ENCODE measurements at places on chromosomes 5 and 9. TPM values are rescaled to one million over a fixed set of nuclear protein-coding genes. Genes with fewer than 3 reads are reported as not detected.

LECT2 gene
- not detected for total RNA-seq

PELO gene
- 22.9 TPM for total RNA-seq

MYMK gene
- total RNA-seq, result not detected

ASS1 gene
- 0.69 TPM for total RNA-seq

DNA sequence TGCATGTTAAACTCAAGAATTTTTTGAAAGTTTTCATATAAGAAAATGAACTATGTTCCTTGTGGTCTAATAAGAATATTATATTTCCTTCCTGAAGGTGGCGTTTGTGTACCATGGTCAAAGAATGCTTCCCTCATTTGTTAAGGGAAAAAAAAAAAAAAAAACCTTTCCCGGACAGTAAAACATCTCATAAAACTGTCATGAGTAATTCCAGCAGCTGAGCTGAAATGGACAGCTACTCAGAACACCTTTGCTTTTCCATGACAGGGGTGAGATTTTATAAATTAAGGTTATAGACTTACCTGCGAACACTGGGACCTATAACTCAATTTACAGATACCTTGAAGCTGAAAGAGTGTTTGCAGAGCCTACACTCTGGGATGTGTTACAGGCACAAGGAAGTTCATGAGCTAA is 113.2 kb upstream of the RANBP3L start:
- no peak for ATAC-seq

GTF3C4 gene
- total RNA-seq, result 13.0 TPM

SLC4A9 gene
- total RNA-seq, result 0.26 TPM

DNA sequence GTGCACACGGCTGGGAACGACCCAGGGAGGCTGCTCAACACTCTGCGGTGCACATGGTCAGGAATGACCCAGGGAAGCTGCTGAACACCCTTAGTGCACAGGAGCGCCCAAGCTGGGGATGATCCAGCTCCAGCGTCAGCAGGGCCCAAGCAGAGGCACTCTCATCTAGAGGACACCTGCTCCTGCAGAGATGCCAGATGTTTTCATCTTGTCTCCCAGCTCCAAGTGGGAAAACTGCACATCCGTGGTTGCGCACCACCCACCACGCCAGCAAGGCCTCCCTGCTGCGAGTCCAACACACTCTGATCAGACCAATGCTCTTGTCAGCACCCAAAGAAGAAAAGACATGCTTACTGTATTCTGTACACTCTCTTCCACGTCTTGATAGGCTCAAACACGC is 34.1 kb downstream of the UBE2QL1 start:
- ATAC-seq, result no peak

DNA sequence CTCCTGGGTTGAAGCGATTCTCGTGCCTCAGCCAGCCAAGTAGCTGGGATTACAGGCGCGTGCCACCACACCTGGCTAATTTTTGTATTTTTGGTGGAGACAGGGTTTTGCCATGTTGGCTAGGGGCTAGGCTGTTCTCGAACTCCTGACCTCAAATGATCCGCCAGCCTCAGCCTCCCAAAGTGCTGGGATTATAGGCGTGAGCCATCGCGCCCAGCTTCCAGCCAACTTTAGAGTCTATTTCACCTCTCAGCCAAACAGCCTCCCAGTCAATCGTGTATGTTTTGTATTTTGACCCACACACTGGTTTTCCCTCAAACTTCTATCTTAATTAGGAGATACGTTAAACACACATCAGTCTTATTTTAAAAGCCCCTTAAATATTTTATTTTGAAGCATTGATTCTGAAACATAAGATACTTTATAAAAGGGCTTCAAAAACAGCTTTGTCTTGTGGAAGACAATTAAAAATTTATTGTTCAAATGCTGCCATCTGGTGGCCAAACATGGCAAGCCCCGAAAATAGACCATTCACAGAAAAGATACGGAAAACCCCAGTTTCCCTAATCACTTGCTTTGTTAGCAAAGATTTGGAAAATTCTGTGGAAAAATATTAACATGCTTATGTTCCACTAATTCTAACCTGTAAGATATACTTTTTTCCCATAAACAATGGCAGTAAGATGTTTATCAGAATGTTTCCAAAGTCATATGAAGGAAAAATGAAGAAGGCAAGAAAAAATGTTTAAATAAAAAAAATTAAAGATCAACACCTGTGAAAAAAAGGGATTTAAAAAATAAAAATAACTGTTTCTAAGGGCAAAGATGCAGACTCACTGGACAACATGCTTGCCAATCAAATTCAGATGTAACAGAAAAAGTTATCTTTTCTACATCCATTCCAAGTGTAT is 33.1 kb downstream of the APTX start:
- no peak for ATAC-seq

GRCh38 chr5:121987052-121987684 is 25.4 kb downstream of the SRFBP1 start:
- no peak for ATAC-seq

- ATAC-seq, result no peak
These were observed 178.0 kb upstream of the NREP start for GRCh38 chr5:111935009-111935408.

SPINK5 gene
- not detected for total RNA-seq

TLX3 gene
- total RNA-seq, result not detected

DNA sequence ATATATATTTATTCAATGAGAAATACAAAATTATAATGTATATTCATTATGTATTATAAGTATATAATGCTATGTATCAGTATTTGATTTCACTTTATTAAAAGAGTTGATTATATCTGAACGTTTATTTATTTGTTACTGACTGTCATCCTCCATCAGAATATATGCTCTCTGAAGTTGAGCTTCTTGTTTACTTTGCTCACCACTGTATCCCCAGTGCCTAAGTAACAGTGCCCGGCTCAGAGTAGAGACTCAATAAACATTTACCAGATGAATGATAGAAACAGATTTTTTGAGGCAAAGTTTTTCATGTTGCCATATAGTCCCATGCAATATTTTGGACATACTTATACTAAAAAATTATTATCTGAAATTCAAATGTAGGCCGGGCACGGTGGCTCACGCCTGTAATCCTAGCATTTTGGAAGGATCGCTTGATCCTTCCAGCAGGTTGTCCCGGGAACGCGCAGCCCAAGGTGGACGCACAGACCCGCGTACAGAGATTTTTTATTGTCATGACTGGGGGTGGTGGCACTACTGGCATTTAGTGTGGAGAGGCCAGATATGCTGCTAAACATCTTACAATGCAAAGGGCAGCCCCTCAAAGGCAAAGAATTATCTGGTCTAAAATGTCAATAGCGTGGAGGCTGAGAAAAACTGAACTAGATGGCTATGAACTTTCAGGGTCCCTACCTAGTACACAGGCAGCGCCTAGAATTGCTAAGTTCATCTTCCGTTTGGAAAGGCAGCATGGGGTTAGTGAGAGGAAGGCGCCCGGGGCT is 761 bp upstream of the DNAJC25 start:
- ATAC-seq, result peak; percentile 47

- no peak for ATAC-seq
These were observed 37.3 kb upstream of the ADRA1B start for GRCh38 chr5:159878988-159879471.

DNA sequence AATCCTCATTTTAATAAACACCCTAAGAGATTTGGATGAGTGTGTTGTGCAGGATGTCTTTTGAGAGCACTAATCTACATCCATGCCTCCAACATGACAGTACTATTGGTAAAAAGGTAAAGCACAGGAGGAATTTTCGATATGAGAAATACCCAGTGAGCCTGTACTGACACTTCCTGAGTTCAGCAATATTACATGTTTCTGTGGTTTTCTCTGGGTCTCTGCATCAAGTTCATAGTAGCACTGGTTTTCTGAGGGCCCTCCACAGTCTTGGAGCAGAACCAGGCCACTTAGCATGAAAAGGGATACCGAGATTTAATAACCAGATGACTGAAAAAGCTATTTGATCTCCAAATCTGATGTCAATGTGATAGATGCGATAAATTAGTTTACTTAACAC is 524.1 kb downstream of the TMEM38B start:
- ATAC-seq, result no peak

- ATAC-seq, result no peak
These were observed 14.0 kb upstream of the LOX start for GRCh38 chr5:122091936-122092600.

- ATAC-seq, result no peak
These were observed 21.6 kb downstream of the OR1J1 start for GRCh38 chr9:122456123-122456522.

SELENOP gene
- total RNA-seq, result not detected

PFN3 gene
- total RNA-seq, result not detected

- ATAC-seq, result peak; percentile 99
These were observed 230.3 kb downstream of the AUH start for GRCh38 chr9:91131433-91131839.

DNA sequence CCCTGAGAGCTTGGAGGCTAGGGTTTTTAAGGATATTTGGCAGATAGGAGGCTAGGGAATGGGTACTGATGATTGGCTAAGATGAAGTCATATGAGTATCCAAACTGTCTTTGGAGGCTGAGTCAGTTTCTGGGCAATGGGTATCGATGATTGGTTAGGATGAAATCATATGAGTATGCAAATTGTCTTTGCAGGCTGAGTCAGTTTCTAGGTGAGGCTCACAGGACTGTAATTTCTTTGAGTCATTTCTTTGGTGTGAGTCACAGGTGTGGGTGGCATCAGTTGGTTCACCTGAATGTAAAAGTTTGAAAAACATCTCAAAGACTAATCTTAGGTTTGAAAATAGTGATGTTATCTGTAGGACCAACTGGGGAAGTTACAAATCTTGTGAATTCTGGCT is 1068.0 kb downstream of the NR2F1-AS1 start:
- ATAC-seq, result peak; percentile 95

DNA sequence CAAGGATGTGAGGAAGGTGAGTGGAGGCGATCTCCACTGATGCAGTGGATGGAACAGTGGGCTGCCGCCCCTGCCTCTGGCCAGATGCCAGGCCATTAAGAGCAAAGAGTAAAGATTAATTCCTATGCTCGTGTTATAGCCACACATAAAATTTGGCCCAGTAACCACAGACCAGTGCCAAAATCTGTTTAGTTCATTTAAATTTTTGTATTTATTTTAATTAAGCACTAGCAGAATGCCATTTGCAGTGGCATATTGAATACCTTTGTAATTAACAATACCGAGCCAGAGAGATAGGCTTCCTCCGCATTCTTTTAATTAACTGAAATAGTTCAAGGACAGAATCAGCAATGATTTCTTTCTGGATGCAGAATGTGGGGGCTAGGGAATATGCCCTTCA is 179.8 kb downstream of the MED10 start:
- no peak for ATAC-seq

SLC6A18 gene
- not detected for total RNA-seq

- ATAC-seq, result no peak
These were observed 331.8 kb downstream of the NDUFS4 start for GRCh38 chr5:53892224-53892623.

DNA sequence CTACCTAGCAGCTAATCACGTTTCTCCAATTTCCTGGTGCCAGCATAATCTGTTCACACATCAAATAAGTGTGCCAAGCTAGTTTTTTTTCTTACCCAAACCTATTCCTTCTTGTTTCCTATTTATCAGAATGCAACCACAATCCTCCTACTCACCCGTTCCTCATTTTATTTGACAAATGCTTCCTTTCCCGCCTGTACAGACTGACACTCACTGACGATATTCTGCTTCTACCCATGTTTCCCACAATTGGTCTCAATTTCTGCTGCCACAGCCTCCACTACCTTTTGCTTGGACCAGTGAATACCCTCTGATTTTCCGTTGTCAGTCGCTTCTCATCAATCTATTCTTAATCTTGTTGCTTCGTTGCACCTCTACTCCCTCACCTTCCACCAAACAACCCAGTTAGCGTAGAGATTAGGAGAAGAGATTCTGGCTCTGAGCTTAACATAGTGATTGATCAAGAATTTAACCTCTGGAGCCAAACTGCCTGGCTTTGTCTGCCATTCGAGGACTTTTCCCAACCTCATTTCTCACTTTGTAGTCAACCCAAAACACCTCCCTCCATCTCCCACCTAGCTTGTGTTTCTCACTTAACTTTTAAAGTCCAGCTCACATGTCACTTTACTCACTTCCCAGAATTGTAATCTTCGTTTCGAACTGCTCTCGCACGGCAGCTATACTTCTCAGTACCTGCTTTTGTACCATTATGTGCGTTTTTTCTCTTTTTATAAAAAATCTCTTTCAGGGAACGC is 729 bp upstream of the TMEM38B start:
- peak; percentile 5 for ATAC-seq

GRCh38 chr5:53406630-53407316 is 73.7 kb upstream of the FST start:
- ATAC-seq, result no peak

DNA sequence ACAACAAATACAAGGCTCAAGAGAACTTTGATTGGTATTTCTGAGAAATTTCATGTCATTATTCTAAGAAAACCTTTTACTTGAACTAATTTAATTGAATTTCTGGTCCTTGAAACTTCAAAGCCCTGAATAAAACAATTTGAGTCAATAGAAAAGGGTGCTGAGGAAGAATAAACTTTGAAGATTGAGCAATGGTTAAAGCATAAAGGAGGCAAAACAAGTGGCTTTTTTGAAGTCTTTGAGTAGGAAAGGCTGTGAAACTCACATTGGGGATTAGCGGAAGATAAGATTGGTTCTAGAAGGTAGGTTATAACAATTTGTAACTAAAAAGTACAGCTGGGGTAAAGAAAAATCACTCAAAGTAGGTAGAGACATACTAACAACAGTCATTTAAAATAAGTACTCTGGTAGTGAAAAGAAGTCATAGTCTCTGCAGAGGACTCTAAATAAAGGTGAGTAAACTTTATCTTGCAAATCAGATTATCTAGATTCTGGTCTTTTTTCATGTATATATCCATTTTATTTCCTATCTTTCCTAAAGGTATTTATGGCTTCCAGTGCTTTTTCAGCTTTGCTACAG is 6.4 kb upstream of the PLPP1 start:
- peak; percentile 42 for ATAC-seq

DNA sequence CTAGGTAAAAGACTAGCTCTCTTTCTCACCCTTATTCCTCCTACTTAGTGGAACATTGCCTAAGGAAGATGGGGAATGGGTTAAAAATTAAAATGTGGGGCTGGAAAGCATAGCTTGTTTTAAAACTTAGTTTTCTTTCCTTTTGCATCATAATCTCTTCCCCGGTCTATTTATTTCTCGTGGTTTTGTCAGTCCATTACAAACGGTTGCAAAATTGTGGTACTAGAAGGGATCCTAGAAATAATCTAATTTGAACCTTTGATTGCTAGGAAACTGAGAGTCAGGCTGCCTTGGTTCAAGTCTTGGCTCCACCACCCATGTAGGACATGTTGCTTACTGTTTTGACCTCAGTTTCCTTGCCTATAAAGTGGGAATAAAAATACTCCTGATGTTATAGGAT is 1.3 kb downstream of the IL31RA start:
- ATAC-seq, result no peak

DNA sequence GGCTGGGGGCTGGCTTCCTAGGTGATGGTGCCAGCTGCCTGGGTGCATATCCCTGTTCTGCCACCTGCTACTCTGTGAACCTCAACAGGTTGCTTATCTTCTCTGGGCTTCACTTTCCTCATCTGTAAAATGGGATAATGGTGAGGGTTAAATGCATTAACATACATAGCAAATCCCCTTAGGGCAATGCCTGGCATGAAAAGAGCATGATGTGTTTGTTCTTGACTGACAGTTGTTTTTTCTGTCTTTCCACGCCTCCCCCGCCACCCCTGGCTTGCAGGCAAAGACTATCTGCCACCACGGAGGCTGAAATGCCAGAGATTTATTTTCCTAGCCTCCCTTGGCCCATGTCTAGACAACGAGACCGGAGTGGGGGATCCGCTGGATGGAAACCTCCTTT is 280.5 kb downstream of the NSG2 start:
- no peak for ATAC-seq

Data from activated T-helper 17 cell treated with anti-CD3 and anti-CD28 coated beads, Interleukin-2, amount 50 U/mL, for 72 hours (primary cell).